ENCODE measurements at places on chromosomes 5 and 9. TPM values are rescaled to one million over a fixed set of nuclear protein-coding genes. Genes with fewer than 3 reads are reported as not detected.

DNA sequence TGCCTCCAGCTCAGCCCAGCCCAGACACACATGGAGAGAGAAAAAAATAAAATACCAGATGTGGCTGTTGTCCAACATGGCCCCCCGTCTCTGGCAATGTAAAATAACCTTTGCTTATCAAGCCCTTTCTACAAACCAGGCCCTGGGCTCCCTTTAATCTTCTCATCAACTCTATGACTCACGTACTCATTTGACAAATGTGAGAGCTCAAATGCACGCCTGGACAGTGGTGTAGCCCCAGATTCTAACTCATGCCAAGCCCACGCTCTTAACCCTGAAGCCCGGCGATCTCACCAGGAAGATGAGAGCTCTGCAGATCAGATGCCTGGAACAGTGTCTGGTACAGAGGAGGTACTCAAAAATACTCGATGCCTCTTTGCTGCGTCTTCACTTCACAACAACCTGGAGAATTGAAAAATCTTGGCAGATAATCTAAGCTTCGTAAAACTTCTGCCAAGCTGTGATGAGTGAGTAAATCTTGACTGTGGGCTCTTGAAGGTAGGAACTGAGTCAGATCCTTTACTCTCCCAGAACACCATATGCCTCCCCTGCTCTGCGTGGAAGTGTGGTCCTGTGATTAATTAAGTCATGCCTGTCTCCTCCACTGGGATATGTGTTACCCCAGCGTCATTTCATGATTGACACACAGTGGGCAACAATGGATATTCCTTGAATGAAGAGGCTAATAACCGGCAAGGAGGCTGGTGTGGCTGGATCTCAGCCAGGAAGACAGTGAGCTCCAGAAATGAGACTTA, 102.0 kb upstream of the FSTL4 start:
- DNase-seq, result no peak

DNA sequence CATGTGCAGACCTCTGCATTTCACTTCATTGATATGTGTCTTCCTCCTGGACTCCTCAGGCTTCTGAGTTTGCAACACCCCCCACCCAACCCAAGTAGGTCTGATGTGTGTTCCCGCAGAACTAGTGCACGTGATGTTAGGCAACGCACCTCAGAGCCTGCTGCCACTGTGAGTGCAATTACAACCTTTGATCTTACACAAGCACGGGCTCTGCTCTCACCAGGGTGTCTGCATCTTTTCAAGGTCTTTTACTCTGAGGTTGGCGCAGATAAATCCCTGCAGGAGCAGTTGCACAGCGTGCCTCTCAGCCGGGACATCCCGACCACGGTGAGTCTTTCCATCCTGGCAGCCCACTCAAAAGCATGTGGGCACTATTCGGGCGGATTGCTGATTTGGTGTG, 80.1 kb downstream of the EGFLAM start:
- no peak for DNase-seq

GRCh38 chr9:82883436-82883835, 179.5 kb downstream of the RASEF start:
- DNase-seq, result no peak

DNA sequence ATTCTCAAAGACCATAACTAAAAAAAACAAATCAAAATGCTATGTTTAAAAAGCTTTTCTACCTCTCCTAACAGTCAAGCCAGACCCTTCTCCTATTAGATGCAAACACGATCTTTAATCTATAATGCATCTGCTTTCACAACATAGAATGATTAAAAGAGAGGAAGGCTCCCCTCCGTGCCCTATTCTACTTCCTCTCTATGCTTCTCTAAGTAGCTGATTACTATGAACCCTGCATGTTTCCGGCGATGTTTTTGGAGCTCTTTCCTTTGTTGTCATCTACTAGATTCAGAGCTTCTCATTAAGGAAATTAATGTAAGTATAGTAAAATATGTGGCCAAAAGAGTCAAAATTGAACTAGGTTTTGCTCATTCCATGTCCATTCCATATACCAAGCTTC, 29.2 kb upstream of the CEP120 start:
- no peak for DNase-seq

The STK10 gene
- total RNA-seq, result 65.0 TPM

The TRPM3 gene
- 0.17 TPM for total RNA-seq

DNA sequence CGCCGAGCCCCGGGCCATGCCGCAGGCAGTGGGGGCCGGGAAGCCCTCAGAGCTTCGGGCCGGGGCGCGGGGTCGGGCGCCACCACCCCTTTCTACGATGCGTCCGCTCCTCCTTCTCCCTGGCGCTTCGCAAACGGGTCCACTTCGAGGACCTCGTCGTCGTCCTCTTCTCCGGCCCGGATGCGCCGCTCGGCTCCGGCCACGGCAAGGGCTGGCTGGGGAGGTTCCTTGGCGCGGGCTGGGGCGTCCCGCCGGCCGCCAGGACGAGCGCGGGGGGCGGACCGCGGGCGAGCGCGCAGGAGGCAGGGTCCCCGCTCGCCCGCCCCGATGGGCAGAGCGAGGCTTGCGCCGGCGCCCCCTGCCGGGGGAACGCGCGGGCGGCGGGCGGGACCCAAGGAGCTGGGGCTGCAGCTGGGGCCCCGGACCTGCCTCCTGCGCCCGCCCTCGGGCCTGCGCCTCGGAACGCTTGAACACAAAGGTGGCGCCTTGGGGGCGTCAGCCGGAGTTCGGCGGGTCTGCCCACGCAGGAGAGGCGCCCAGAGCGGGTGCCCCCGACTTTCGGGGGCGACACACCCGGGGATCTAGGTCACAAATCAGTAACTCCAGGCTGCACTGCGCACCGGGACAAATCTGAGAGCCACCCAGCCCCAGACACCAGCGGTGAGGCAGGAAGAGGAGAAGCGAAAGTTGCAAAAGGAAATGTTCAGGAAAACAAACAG, at the start of gene ROR2:
TSS of gene ROR2 (minus strand) at position 283 of the 719 bp plus-strand sequence.
- DNase-seq, result peak; percentile 66

The ITGA2 gene
- 204 TPM for total RNA-seq

- DNase-seq, result no peak
Observed at GRCh38 chr5:98031496-98031895, 742.0 kb upstream of the RGMB start.

The HCN1 gene
- not detected for total RNA-seq
